ENCODE measurements at places on chromosomes 1 and 21.

DNA sequence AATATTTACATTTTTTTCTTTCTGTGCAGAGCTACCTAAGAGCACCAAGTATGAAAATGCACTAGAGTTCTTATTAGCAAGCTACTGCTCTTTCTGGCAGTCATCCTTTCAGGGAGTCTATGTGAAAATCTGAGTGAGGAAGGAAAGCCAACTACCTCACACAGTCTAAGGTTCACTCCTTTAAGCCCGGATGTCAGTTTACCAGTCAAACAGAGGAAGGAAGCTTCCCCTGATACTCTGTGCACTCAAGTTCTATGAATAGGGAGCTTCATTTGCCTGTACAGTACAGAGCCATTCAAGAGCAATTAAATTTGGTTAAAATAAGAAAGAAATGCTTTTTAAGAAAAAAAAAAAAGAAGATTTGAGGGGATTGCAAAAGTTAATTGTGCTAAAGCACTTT lies 6.9 kb downstream of the COL11A1 start:
- no peak for DNase-seq

DNA sequence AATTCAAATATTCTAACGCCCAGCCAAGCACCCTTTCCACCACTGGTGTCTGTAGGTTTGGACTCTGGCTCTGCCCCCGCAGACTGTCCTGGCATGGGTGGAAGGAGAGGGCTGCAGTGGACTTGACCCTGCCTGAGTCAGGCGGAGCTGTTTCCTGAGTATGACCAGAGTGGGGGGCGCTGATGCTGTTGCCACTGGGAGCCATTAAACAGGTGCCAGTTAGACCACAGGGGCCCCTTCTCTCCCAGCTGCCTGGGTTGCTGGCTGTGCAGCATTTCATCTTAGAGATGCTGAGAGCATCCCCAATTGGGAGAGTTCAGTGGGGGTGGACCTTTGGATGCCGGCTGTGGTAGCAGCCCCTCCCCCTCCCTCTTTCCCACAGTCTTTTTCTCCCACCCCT lies 539.5 kb downstream of the MATN1 start:
- DNase-seq: no peak

GRCh38 chr1:35085421-35085820 lies 6.2 kb downstream of the ZMYM1 start:
- DNase-seq: no peak

DNA sequence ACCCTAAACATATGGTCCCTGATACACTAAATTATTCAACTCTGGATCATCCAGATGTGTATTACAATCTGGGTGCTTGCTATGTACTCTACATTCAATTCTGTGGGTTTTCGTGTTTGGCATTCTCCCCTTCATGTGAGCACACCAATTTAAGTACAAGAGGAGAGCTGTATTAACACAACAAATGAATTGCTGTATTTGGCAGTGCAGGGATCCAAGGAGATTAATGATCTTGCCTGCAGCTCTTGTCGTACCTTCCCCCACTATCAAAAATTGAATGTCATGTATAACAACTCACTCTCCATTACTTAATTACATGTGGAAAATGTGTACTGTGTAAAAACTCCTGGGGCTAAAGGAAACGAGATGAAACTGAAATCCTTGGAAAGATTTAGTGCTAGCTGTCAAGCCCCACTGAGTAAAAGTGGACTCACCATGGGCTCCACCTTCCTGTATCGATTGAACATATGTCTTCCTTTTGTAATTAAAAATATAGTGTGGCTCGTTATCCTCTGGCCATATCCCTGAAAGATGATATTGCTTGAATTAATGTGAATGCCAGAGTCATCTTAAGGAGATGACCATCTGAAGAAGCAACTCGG lies 172.2 kb upstream of the L1TD1 start:
- DNase-seq: no peak

GRCh38 chr1:168976267-168976666 lies 130.2 kb upstream of the ATP1B1 start:
- DNase-seq: no peak

- DNase-seq: no peak
Measured at GRCh38 chr1:220918285-220918951, 39.2 kb downstream of the HLX start.

GRCh38 chr1:28172713-28173150 lies 3.8 kb downstream of the PTAFR start:
- DNase-seq: no peak

DNA sequence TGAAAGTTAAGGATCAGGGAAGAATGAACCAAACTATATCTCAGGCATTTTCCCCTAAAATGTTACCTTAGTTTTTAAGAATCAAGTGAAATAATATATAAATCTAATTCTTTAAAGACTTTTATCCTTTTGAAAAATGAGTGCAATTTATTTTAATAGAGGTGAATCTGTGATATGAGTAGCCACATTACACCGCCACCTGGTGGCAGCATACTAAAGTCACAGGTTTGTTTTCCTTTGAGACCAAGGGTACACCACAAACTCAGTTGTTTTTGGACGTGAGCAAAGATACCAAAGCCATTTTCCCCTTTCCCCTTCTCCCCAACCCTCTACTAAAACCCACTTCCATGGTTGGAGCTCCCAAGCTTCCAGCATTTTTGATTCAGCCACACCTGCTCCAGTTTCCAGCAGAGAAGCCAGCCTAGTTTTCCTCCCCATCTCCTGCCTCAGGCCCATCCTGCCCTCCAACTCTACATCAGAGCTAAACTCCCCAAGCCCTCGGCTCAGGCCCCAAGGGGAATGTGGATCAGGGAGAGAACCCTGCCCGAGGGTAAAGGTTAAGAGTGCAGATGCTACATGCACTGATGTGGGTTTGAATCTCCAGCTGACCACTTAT lies 22.9 kb upstream of the LDLRAP1 start:
- DNase-seq: peak; percentile 65

DNA sequence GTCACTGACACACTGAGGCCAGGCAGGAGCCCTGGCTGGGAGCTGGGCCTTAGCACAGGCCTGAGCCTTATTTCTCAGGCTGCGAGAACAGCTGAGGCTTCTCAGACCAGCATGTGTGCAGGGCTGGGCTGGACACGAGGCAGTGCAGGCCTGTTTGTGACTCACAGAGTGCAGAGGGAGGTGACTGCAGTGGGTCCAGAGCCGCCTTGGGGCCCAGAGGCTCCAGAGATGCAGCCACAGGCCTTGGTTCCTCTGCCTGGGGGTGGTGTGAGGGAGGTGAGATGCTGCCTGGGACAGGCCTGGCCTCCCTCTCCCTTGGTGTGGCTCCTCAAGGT lies 61.2 kb upstream of the ETV3 start:
- DNase-seq: no peak

- no peak for DNase-seq
Measured at GRCh38 chr1:234500269-234500668, 21.3 kb upstream of the TARBP1 start.

- no peak for DNase-seq
Measured at GRCh38 chr1:117097443-117097842, 24.1 kb downstream of the TRIM45 start.

DNA sequence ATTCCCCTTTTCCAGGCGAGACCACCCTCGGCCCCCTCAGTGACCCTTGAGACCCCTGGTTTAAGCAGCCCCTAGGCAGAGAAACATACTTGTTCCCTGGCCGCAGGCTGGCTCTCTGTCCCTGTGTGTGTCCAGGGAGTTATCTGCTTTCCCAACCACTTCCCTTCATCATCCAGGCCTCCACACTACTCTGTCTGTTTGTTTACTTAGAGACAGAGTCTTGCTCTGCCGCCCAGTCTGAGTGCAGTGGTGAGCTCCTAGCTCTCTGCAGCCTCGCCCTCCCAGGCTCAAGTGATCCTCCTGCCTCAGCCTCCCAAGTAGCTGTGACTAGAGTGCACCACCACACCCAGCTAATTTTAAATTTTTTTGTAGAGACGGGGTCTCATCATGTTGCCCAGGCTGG lies 5.8 kb upstream of the VWA1 start:
- DNase-seq: no peak

GRCh38 chr1:213968146-213968825 lies 19.5 kb upstream of the PROX1 start:
- no peak for DNase-seq

DNA sequence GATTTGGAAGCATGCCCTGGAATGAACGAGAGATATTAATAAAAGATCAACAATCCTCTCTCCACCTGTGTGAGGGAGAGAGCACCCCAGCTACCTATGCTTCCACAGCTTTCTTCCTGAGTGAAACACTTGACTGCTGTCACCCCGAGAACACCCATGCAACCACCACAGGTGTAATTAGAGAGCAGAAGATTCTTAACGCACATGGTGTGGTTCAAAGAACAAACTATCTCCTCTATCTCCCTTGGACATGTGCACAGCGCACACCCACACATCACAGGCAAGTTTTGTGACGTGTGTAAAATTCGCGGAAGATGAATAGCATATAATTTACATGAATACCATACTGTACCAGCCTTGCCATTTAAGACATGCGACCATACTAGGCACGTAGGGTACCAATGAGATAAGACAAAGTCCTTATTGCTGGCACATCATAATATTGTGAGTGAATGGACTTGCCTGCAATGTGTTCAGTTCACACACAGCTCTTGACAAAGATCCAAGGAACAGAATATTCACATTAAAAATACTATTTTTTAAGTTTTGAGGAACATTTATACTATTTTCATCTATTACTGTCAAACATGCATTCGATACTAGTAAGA lies 11.6 kb downstream of the ERRFI1 start:
- no peak for DNase-seq

- no peak for DNase-seq
Measured at GRCh38 chr1:176073524-176074157, 133.4 kb downstream of the COP1 start.

- no peak for DNase-seq
Measured at GRCh38 chr1:212981571-212982328, 31.4 kb downstream of the VASH2 start.

- no peak for DNase-seq
Measured at GRCh38 chr21:41584603-41585176, 76.7 kb upstream of the TMPRSS2 start.

DNA sequence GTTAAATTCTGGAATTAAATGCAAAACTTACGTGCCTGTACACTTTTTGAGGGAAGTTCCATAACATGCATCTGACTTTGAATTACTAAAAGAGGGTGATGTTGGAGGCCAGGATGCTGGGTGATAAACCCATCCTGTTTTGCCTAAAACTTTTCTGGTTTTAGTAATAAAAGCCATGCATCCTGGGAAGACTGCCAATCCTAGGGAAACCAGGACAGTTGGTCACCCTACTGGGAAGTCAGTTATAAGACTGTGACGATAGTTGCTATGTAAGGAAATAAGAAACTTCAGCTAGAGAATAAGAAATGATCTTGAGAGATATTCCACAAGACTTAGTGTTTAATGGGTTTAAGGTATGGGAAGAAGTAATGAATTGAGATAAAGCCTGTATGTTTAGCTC lies 336.6 kb upstream of the LYPLAL1 start:
- no peak for DNase-seq

DNA sequence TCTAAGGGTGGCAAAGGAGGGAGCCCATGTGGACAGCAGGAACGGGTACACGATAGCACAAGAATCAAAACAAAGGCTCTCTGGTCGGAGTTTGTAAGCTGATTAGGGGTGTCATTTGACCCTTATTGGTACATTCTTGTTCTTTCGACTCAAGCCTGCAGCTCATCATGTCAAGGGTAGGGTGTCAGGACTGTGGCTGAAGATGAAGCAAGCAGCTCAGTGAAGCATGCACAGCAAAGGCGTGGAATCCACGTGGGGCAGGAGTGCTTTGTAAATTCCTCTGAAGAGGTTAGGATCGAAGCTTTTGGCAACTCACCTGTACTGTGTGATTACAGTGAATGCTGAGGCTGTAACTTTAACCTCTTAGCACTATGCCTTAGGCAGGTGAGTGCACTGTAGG lies 4.7 kb upstream of the ABCB10 start:
- no peak for DNase-seq

GRCh38 chr1:197557302-197557701 lies 218.0 kb downstream of the DENND1B start:
- no peak for DNase-seq

DNA sequence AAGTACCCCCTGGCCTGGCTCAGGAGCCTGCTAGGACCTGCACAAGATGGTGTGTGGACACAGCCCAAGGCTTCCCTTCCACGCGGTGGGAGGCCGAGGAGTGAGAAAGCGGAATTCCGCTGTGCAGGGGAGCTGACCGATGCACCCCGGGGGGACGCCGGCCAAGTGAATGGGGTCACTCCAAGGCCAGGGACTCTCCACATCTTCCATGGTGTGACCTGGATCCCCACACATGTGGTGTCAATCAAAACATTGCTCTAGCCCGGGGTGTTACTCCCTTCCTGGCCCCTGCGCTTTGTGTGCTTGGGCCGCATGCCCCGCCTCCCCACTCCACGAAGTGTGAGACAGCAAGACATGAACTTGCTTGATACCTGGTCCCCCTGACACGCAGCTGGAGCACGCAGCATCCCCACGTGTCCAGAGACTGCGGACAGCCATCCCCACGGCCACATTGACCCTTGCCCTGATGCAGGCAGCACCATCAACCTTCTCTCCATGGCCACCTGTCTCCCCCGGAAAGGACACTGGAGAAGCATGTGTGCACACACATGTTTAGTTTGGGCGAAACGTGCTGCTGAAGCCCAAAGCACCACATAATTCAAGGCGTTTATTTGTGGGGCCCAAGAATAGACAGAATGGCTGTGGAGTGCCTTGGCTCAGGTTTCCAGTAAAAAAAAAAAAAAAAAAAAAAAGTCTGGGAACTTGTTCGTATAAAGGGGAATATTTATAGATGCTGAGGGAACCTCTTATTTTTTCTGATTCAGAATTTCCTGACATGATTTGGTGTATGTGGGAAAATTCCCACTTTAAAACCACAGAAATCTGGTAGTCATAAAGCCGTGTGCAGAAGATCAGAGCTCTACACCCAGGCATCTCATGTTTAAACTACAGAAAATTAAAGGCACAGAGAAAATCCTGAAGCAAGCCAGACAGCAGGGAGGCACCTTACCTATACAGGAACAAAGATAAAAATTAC lies 171.7 kb downstream of the HUNK start:
- DNase-seq: no peak

GRCh38 chr1:199907361-199907760 lies 120.1 kb upstream of the NR5A2 start:
- DNase-seq: no peak

DNA sequence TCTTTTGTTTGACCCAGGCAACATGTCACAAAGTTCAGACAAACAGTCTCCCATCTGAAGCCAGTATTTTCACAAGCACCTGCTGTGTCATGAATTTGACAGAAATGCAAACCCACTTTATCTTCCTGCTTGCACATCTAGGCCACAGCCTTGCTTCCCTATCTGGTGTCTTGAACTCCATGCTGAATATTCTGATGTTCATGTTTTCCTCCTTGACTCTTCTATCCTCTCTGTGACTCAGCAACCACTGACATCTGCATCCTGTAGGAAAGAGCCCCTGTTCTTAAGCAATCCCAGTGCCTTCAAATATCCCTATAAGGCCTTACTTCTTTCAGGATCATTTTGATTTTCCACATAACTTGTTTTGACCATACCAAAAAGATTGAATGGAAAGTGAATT lies 6.5 kb downstream of the CD55 start:
- DNase-seq: no peak

- no peak for DNase-seq
Measured at GRCh38 chr1:19073311-19074186, 117.1 kb upstream of the IFFO2 start.

GRCh38 chr21:39666026-39666425 lies 53.3 kb downstream of the B3GALT5 start:
- no peak for DNase-seq

Measured in stimulated activated CD8-positive, alpha-beta memory T cell treated with anti-CD3 and anti-CD28 coated beads, Interleukin-4, amount 100 ng/mL, for 4 hours (primary cell).